Activated T-helper 2 cell treated with anti-CD3 and anti-CD28 coated beads, Interferon-gamma antibody, Interleukin-2, Interleukin-4, amounts not matched to agents 10 μg/mL and 5 μg/mL and 100 μg/mL, durations not matched to agents 14 hours and 24 hours and 36 hours (primary cell): ENCODE measurements at places on chromosomes 12 and 14. TPM values are rescaled to one million over a fixed set of nuclear protein-coding genes. Genes with fewer than 3 reads are reported as not detected.

BATF gene
- total RNA-seq: 152 and 154 TPM in 2 replicates

EDDM3A gene
- total RNA-seq: not detected in 2 replicates

DNA sequence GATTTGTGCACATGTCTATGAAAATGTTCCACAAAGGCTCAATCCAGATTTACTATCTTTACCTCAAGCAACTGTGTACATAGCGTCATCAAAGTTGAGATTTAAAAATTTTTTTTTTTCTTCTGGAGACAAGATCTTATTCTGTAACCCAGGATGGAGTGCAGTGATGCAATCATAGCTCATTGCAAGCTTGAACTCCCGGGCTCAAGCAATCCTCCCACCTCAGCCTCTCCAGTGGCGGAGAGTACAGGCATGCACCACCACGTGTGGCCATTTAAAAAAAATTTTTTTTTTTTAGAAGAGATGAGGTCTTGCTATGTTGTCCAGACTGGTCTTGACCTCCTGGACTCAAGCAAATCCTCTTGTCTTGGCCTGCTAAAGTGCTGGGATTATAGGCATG, 2.3 kb downstream of the COCH start:
- no peak for DNase-seq

ACYP1 gene
- 42.8 and 43.5 TPM in 2 replicates for total RNA-seq

SDR9C7 gene
- total RNA-seq: not detected in 2 replicates

DNA sequence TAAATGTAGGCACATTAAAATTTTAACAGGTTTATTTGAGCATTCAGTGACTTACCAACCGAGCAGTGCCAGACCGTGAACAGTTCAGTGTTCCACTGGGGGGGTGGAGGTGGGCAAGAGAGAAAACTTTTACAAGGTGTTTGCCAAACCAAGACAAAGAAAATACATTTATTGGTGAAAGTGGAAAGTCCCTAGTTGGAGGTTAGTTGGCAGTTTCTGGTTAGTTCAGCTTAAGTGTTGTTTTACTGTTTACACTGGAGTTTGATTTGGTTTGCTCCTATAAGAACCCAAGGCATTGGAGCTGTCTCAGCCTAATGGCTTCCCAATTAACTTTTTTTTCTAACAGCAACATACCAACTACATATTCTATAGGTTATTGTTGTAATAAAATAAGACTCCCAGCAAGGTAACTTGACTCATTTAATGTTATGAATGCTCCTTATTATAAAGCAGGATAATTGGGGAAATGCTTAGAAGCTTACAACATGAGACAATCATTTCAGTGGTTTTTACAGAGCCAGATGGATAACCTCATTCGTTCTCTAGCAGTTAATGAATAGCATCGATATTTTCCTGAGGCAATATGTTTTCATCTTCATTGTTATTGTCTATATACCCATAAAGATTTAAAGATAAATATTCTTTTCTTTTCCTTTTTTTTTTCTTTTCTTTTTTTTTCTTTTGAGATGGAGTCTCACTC, 115.8 kb downstream of the ETNK1 start:
- no peak for DNase-seq

DNA sequence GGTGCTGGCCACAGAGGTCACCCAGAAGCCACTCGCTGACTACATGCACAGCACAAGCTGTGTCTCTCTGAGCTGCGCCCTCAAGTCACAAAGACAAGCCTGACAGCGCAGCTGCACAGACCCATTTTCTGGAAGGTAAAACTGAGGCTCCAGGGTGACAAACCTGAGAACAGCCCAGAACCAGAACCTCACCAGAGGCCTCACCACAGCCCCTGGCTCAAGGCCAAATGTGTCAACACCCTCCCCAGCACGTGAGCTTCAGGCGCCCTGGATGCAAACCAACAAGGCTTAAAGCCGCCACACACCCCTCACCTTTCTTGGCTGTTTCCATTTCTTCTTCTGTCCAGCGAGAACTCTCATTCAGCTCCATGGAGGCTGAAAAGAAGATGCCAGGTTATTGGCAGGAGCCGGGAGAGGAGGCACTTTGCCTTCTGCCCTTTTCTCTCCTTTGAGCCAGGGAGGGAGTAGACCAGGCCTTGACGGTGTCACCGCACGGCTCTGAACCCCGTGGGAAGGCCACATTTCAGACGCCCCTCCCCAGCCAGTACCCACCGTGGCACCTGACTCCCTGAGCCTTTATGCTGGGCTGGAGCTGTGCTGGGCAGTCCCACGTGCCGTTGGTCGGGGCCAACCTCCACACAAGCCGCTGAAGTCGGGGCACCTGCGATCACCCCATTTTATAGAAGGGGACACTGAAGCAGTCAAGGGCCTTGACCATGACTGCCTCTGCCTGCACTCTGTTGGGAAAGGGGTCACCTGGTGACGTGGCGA, 103.1 kb downstream of the RFLNA start:
- no peak for DNase-seq

DNA sequence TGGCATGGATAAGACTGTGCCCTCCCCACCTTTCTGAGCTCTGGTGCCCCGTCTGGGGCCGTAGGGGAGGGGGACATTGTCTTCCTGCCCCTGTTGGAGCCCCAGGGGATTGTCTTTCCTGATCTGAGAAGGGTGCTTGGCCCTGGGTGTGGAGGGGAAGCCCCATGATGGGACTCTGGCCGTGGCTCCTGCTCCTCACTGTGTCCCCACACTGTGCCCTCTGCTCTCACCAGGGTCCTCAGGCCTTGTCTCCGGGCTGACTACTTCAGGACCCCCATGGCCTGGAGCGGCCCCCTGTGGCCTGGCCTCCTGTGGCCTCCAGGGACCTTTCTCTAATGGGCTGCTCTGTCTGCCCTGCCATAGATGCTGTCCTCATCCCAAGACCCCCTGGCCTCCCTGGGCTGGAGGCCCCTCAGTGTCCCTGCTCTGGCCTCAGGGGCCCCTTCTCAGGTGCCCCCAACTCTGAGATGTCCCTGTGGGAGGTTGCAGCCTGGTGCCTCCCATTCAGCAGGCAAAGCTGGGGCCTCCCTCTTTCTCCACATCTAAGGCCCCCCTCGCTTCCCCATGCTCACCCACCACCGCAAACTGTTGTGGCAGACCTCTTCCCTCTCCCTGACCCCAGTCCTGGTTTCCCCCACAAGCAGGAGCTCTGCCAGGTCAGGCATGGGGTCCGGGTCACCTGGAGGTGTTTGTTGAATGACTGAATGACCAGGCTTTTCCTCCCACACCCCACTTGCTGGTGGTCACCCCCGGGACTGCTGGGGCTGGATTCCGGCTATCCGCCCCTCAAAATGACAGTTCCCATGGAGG, 4.0 kb downstream of the KIF26A start:
- DNase-seq: no peak
